ENCODE measurements at places on chromosomes 3 and 15.

GRCh38 chr3:58952128-58952917 lies 97.5 kb downstream of the CFAP20DC start:
- no peak for DNase-seq

DNA sequence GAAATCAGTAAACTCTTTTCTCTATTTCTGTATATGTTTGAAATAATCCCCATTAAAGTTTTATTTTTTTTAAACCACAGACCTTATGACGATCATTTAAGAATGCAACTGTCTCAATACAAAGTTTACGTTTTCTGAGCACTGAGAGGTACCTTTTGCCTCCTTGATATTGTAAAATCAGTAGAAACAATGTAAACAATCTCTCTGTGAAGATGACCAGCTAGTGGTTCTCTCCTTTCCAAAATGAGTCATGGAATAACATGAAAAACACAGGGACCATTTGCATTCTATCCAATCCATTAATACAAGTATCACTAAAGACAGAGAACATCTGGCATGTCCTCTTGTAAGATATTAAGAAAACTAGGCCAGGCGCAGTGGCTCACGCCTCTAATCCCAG lies 48.8 kb downstream of the RAD18 start:
- DNase-seq = no peak

DNA sequence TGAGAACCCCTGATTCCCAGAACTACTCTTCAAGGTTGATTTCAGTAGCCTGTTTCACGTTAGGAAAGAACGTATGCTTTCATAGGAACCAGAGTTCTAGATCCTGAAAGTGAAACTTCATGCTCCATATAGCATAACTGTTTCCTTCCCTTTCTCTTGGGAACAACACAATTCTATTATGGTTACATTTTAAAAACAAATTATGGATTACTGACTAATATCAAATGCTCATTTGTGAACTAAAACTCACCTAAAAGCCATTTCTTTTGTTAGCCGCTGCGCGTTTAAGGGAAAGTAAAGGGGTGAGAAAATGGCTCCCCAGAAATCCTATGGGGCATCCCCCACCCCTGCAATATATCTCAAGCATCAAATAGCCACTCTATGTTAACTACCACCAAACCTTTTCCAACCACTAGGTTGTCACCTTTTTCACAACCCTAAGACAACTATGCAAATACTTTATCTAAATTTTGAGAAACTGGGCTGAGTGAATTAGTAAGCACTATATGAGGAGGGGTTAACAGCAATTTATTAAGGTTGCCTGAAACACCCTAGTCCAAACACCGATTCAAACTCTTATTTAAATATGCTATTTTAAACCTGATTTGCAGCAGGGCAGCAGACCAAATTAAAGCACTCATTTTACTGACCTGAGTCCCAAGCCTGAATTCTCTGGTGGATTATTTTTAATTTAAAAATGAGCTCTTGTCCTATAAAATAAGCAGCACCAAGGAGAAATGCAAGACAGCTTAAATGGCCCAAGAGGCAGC lies 2.4 kb downstream of the SIAH2 start:
- no peak for DNase-seq

DNA sequence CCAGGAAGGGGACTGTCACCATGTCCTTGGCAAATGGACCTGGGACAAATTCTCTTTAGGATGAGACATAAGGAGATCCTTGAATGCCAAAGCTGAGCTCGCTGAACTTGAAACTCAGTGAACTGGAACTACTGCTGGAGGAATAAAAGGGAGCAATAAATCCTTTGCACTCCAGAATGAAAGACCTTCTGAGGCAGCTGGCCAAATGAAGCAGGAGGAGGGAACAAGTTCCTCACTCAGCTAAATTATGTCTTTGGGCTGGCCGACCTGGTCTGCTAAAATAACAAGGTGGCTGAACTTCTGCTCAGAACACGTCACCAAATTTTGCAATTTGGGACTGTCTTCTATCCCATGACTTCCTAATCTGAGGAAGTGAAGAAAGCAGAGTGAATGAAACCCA lies 314.7 kb downstream of the LPP start:
- DNase-seq = peak; percentile 38

GRCh38 chr3:99884484-99884883 lies 66.8 kb downstream of the CMSS1 start:
- no peak for DNase-seq

DNA sequence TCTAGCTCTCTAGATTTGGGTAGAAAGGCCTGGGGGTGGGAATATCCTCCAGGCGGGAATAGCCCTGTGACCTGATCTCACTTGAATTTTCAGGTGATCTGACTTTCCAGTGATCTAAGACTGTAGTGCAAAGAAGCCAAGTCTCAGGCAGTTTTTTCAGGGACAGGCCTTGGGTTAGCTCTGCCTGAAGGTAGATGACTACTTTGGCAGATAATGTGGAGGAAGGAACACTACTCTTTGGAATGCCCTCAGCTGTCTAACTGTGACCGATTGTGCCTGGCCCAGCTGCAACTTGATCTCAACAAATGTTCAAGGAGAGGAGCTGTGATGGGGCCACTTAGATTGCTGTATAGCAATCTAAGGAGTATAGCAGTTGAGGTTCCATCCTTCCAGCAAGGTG lies 193.7 kb downstream of the TCF12 start:
- DNase-seq = no peak

GRCh38 chr15:58331560-58331912 lies 100.3 kb upstream of the LIPC start:
- no peak for DNase-seq

GRCh38 chr15:74870436-74871215 lies 2.5 kb downstream of the SCAMP2 start:
- no peak for DNase-seq

- no peak for DNase-seq
Observed at GRCh38 chr3:98777801-98778220, 14.7 kb downstream of the ST3GAL6 start.

DNA sequence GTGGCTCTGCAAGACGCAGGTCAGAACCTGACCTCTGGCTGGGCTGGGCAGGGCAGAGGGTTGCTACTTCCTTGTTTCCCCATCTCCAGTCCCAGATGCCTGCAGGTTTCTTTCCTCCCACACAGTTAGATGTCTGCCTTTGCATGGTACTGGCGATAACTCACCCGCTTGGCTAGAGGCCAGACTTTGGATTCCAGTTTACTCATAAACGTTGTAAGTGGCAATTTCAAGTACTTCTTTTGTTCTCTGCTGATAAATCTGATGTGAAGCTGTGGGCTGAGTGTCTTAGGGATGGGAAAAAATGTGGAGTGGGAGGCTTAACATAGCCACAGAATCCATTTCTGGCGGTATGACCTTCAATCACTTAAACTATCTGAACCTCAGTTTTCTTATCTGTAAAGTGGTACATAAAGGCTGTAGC lies 194.2 kb downstream of the EBLN2 start:
- no peak for DNase-seq

GRCh38 chr3:160381470-160381869 lies 17.6 kb downstream of the IFT80 start:
- no peak for DNase-seq

GRCh38 chr3:133595341-133595740 lies 21.9 kb downstream of the CDV3 start:
- DNase-seq = no peak

DNA sequence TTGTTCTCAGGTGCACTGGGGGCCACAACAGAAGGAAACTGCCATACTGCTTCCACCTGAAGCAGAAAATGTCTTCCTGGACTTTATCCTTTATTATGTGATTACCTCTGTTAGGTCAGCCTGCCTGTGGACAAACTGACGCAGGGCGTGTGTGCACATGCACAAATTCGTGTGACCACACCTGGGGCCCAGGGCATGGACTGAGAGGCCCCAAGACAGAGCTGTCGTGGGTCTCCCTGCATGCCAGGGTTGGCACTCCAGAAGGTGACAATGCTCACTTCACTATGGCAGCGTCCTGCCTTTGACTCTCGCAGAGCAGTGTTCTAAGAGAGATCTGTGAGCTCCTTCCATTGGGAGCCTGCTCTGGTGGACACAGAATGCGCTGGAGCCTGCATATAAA lies 34.5 kb downstream of the CCDC12 start:
- DNase-seq = no peak

GRCh38 chr15:101361418-101361817 lies 66.4 kb upstream of the SNRPA1 start:
- no peak for DNase-seq

DNA sequence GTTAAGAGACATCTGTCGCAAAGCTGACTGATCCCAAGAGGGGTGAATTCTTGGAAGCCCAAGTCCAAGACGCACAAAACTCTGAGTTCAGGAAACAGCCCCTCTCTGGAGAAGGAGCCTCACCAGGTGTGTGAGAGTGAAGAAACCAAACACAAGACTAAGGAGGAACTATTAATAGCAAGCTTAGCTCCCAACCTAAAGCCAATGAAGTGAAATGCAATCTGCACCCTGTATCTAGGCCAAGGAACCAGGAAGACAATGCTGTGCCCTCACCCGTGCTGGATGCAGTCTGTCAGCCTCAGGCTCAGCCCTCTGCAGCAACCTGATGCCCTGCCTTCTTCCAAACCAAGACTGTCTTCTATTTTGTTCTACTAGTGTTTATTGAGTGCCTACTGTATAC lies 22.5 kb upstream of the THBS1 start:
- no peak for DNase-seq

GRCh38 chr15:31080591-31081014 lies 20.9 kb downstream of the TRPM1 start:
- DNase-seq = no peak

- no peak for DNase-seq
Observed at GRCh38 chr3:117603097-117603496, 893.5 kb downstream of the TUSC7 start.

GRCh38 chr3:145942052-145942451 lies 218.9 kb downstream of the PLOD2 start:
- no peak for DNase-seq

- DNase-seq = no peak
Observed at GRCh38 chr3:130576375-130577266, 59.6 kb downstream of the COL6A6 start.

DNA sequence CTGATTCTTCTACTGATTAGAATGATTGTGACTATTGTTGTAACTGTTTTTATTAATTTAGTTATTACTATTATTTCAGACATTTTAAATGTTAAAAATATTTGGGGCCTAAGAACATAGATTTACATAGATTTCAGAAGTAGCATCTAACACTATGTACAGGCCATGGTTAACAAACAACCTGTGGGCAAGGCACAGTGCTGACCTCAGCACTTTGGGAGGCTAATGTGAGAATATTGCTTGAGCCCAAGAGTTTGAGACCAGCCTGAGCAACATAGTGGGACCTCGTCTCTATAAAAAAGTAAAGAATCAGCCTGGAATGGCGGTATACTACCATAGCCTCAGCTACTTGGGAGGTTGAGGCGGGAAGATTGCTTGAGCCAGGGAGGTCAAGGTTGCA lies 69.1 kb upstream of the CNTN4 start:
- DNase-seq = no peak

DNA sequence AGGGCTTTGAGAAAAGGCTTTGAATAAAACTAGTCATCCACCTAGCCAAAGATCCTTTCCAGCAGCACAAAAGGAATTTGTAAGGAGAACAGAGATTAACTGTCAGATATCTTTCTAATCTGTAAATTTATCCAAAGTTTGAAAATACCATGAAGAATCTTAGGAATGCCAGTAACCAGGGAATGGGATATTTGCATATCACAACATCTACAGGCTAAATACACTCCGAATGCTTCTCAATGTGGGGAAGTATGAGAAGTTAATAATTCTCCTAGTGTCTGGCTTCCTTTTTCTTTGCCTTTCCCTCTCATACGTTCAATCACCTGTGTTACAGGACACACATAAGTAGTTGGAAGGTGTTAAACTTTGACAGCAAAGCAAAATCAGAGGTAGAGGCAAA lies 7.8 kb downstream of the ANAPC13 start:
- no peak for DNase-seq

DNA sequence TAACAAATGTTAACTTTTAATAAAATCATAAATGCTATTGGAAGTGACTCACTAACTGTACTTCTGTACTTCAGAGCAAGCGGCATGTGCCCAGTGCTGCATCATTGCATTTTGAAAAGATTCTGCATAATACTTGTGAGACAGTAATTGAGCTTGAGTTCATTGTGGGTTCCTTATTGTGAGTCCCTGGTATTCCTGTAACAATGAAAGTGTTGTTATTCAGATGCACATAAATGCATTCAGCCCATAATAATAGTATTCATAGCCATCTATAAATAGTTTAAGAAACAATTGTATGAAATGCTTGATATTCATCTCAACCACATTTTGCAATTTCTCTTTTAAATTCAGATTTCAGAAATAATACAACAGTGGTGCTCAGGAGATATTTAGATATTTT lies 976.4 kb downstream of the CADM2 start:
- DNase-seq = no peak

- no peak for DNase-seq
Observed at GRCh38 chr3:142875099-142875498, 13.8 kb downstream of the PCOLCE2 start.

GRCh38 chr3:61078048-61078752 lies 173.1 kb downstream of the FHIT start:
- no peak for DNase-seq

DNA sequence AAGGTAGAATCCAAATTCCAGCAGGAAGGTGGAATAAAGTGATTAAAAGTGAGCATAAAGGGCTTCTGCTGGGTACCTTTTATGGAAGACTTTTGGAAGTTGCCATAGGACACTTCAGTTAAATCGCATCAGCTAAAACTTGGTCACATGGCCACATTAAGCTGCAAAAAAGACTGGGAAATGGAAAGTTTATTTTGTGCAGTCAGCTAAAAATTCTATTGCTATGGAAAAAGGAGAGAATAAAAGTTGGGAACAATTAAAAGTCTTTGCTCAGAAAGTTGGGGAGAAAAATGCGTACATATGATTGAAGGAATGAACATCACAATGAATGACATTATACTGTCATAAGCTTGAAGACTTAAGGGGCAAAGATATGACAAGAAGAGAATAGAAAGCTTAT lies 49.3 kb downstream of the FGF7 start:
- no peak for DNase-seq

DNA sequence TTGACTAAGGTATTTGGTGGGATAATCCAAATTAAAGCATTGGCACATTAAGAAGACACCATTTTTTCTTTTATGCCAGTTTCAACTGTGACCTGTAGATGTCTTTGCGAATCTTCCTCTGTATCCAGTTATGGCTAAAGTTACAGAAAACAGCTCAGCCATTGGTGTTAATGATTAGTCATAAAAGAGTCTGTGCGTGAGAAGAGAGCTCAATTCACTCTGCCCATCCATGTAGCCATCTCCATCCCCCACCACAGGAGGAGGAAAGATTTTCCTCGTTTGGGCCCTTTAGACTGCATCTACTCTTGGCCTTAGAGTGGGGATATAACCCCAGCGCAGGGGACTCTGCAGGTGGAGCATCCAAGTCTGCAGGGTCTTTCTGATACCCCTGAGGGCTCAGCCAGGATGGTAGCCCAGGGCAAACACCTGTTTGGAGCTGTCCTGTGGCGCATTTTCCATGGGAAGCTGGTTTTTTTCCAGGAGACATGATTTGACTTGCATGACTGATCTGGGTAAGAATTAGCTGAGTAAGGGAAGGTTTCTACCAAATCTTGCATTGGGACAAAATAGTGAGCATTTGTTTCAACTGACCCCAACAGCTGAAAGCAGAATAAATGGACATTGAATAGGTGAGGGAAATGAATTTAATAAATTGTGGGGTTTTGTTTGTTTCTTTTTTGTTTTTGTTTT lies 29.5 kb downstream of the NANOGP8 start:
- no peak for DNase-seq
